ENCODE measurements at places on chromosomes 4 and X. TPM values are rescaled to one million over a fixed set of nuclear protein-coding genes. Genes with fewer than 3 reads are reported as not detected.
A peak's percentile ranks its signal among the peaks of the same experiment; 100 is the strongest.

DNA sequence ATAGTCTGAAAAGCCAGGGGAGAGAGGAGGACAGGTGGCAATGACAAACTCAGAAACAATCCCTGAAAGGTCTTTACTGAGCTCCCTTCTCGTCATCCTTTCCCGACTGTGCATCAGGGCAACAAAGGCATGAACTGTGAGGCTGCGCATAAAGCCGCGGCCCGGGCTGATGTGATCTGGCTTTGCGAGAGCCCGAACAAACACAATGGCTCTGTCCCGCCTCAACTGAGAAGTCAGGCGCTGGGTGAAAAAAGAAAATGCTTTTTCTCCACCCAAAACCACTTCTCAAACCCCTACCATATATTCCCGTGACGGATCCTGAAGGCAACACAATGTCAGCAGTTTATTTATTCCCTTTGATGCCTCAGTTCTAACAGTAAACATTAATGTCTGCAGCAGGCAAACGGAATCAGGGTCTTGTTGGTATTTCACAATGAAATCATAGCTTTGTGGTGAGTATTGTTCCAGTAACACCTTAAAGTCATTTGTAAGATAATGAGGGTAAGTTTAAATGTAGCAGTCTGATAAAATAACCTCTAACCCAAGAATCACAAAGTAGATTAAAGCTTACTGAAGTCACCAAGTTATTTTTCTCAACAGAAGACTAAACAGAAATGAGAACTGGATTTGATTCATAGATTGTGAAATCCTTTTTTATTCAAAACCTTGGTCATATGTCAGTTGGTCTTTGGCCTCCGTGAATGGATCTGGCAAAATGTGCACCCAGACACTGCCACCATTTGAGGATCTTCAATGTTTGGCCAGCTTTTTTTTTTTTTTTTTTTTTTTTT, 67.4 kb downstream of the APBB2 start:
- no peak overlapping the region for H3K4me3 ChIP-seq
- H3K4me1 ChIP-seq, result no peaks in the 10 kb centered on the region
- no peaks in the 10 kb centered on the region for H3K27me3 ChIP-seq
- H3K36me3 ChIP-seq, result no peaks in the 10 kb centered on the region

GRCh38 chrX:44996277-44996676, 123.3 kb downstream of the KDM6A start:
- H3K27ac ChIP-seq, result no peak overlapping the region
- H3K36me3 ChIP-seq, result peaks cover 20% of the 10 kb centered on the region
- no peaks in the 10 kb centered on the region for H3K27me3 ChIP-seq
- no peak overlapping the region for H3K4me3 ChIP-seq

DNA sequence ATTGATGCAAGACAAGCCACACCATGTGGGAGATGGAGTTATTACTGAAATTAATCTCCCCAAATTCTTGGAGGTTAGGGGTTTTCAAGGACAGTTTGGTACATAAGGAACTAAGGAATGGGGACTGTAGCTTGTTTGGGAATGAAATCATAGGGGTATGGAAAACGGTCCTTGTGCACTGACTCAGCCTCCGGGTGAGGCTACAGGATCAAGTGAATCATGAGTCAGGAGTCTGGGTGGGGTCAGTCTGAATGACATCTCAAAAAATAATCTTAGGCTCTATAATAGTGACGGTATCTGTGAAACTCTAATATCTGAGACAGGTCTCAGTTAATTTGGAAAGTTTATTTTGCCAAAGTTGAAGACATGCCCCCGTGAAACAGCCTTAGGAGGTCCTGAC, 128.5 kb upstream of the CYSLTR1 start:
- no peak overlapping the region for H3K27ac ChIP-seq
- peaks cover 2% of the 10 kb centered on the region for H3K36me3 ChIP-seq
- no peak overlapping the region for H3K4me3 ChIP-seq
- H3K27me3 ChIP-seq, result no peaks in the 10 kb centered on the region
- no peak for DNase-seq
- H3K4me1 ChIP-seq, result no peaks in the 10 kb centered on the region

- no peaks in the 10 kb centered on the region for H3K4me1 ChIP-seq
- no peaks in the 10 kb centered on the region for H3K36me3 ChIP-seq
- DNase-seq, result no peak
- H3K4me3 ChIP-seq, result no peak overlapping the region
Observed at GRCh38 chrX:108558217-108558616, 118.6 kb downstream of the COL4A5 start.

DNA sequence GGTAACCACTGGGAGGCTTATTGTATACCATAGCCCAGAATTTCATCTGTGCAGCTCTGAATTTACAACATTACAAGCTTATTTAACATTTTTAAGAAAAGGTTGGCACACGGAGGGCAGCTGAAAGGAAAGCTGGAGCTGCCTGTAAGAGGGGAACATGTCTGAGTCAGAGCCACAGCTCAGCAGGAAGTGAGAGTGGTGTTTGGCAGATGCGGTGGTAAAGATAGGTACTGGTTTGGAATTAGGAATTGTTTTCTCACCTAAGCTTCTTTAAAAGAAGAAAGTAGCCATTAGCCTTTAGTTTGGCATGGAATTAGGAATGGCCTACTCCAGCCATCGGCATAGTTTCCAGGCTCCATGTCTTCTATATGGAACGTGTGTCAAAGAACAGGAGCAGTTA, 172.5 kb upstream of the ANXA3 start:
- DNase-seq, result no peak
- no peak overlapping the region for H3K27ac ChIP-seq
- no peaks in the 10 kb centered on the region for H3K27me3 ChIP-seq
- no peak overlapping the region for H3K4me3 ChIP-seq
- no peaks in the 10 kb centered on the region for H3K36me3 ChIP-seq

GRCh38 chrX:290476-291166, 9.4 kb downstream of the PLCXD1 start:
- no peak for DNase-seq
- H3K27me3 ChIP-seq, result no peaks in the 10 kb centered on the region
- H3K4me3 ChIP-seq, result no peak overlapping the region
- H3K36me3 ChIP-seq, result peaks cover 4% of the 10 kb centered on the region

GLRA3 gene
- not detected for total RNA-seq

DNA sequence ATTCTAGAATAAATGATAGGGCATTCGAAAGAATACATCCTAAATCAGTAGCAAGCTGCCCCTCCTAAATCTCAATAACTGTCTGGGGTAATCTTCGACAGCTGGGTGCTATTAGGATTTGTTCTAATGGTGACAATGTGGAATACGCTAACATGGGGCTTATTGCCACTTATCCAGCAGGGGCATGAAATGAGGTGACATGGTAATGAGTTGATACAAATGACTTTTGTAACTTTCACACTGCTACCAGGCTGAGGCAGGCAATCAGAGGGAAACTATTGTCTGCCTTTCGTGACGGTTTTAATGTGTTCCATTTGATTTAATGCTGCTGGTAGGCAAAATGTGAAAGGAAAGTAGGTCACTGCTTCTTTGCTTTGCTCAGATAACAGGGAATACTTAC, 1047.4 kb upstream of the PABPC4L start:
- DNase-seq, result no peak
- H3K4me1 ChIP-seq, result no peaks in the 10 kb centered on the region
- no peaks in the 10 kb centered on the region for H3K36me3 ChIP-seq
- no peaks in the 10 kb centered on the region for H3K27me3 ChIP-seq
- H3K27ac ChIP-seq, result no peak overlapping the region
- H3K4me3 ChIP-seq, result no peak overlapping the region

GRCh38 chr4:176262243-176262642, 6.8 kb downstream of the ASB5 start:
- no peaks in the 10 kb centered on the region for H3K36me3 ChIP-seq
- H3K27ac ChIP-seq, result no peak overlapping the region
- H3K4me1 ChIP-seq, result no peaks in the 10 kb centered on the region
- no peak for DNase-seq

DNA sequence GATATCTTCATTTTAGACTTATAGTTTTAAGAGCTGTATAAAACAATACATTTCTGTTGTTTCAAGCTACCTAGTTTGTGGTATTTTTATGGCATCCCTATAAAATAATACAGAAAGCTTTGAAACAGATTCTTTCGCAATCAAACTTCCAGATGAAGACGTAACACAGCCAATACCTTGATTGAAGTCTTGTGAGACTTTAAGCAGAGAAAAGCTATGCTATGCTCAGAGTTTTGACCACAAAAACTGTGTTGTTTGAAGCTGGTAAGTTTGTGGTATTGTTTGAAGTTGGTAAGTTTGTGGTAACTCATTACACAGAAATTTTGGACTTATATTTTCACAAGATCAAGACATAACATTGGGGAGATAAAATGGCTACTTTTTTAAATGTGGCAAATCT, 201.8 kb upstream of the UGT8 start:
- no peaks in the 10 kb centered on the region for H3K27me3 ChIP-seq
- H3K4me3 ChIP-seq, result no peak overlapping the region
- H3K36me3 ChIP-seq, result no peaks in the 10 kb centered on the region
- DNase-seq, result no peak

DNA sequence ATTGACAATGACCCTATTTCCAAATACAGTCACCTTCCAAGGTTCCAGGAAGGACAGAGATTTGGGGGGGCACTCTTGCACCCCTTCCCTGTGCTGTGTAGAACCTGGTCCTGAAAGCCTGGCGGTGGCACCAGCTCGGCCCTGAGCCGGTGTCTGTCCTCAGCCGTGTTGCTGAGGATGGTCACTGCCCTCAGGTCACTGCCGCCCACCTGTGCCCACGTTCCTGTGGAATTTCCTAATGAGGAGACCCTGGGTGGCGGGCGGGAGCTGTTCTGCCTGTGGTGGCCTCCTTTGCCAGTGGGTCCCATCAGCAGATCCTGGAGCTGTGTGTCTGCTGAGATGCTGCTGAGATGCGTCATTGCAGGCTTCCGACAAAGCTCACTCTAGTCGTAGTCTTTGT, 32.9 kb downstream of the NELFA start:
- peaks cover 34% of the 10 kb centered on the region for H3K36me3 ChIP-seq
- no peak overlapping the region for H3K27ac ChIP-seq
- H3K27me3 ChIP-seq, result no peaks in the 10 kb centered on the region
- H3K4me1 ChIP-seq, result no peaks in the 10 kb centered on the region

DMD gene
- 4.6 TPM for total RNA-seq

DNA sequence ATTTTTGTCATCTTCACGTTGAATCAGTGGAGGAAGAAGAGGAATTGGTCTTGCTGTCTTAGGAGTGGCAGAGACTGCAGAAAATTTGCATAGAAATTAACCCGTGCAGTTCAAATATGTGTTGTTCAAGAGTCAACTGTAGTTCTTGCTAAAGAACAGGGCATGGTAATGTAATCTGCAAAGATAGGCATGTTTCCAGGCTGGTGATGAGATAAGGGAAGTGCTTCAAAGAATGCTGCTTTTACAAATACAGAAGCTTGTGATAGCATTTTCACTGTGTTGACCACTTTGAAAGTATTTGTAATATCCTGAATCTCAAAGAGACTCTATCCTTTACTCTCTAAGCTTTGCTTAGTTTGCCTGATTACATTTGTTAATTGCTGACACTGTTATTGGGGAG, 60.1 kb downstream of the PRRG1 start:
- no peak for DNase-seq
- H3K27ac ChIP-seq, result no peak overlapping the region
- no peaks in the 10 kb centered on the region for H3K36me3 ChIP-seq
- no peaks in the 10 kb centered on the region for H3K27me3 ChIP-seq
- no peaks in the 10 kb centered on the region for H3K4me1 ChIP-seq
- H3K4me3 ChIP-seq, result no peak overlapping the region

DNA sequence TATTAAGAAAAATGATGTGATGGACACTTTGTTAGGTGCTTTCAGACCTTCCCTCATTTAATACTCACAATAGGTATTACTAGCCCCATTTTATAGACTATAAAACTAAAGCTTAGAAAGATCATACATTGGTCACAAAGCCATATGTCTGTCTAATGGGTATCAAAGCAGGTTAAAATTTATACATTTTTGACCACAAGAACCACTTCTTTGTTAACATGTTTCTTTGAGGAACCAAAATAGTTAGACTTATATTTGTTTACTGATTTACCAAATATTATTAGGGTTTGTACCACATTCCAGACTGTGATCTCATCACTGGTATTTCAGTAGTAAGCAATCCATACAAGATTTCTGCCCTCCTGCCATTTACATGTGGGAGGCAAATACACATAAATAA, 363.3 kb downstream of the NAF1 start:
- H3K4me1 ChIP-seq, result no peaks in the 10 kb centered on the region
- no peak for DNase-seq
- H3K27ac ChIP-seq, result no peak overlapping the region
- H3K4me3 ChIP-seq, result no peak overlapping the region

- H3K27ac ChIP-seq, result no peak overlapping the region
- H3K4me3 ChIP-seq, result peak overlapping the region; percentile 89
- peaks cover 15% of the 10 kb centered on the region for H3K4me1 ChIP-seq
Observed at GRCh38 chr4:3291969-3292570, 751 bp upstream of the RGS12 start.

DNA sequence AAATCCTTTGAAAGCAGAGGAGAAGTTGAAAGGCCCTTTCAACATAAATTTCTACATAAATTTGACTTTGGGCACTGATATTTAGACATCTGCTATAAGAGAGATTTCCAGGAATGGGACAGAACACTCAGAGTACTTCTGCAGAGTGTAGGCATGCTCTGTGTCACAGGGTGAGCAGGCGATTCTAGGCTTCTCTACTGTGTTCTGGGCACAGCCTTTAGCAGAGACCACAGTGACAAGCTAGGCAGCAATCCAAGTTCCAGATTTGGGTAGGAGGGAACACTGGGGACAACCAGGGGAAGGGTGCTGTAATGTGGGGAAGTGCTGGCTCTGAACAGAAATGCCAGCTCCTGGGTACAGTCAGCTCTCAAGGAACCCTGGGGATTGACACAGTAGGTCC, 6.9 kb downstream of the MAGEA10 start:
- H3K4me3 ChIP-seq, result no peak overlapping the region
- H3K36me3 ChIP-seq, result no peaks in the 10 kb centered on the region
- peaks cover 31% of the 10 kb centered on the region for H3K27me3 ChIP-seq
- no peaks in the 10 kb centered on the region for H3K4me1 ChIP-seq
- H3K27ac ChIP-seq, result no peak overlapping the region

GRCh38 chr4:148787831-148788477, 345.7 kb upstream of the NR3C2 start:
- H3K4me3 ChIP-seq, result no peak overlapping the region
- H3K27me3 ChIP-seq, result no peaks in the 10 kb centered on the region
- no peaks in the 10 kb centered on the region for H3K4me1 ChIP-seq
- H3K27ac ChIP-seq, result no peak overlapping the region

DNA sequence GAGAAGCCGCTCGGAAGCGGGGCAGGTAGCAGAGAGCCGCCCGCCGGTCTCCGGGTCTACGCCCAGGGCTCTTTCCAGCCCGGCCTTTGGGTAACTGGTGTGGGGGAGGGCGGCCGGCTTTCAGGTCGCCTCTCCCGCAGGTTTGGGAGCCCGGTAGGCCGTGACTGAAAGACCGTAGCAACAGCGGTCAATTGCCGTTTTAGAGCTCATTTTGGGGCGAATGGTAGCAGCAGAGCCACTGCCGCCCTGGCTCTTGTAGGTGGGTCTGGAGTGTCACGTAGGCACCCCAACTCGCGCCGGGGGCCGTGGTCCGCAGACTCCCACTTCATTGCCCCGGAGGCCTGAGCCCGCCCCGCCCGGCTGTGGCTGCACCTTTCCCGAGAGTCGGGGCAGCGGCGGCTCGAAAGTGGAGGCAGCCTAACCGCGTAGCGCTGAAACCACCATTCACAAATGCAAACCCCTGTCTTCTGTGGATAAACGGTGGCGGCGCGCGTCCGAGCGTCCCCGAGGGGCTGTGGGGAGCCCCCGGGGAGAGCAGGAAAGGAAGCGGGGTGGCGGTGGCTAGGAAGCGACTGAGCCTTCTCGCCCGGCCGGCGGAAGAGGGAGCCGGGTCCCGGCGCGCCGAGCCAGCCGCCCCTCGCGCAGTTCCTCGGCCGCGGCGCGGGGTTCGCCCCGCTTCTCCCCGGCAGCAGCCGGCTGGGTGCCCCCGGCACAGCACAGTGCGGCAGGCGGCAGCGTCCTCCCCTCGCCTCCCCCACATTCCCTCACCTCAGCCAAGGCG, 2185.1 kb upstream of the TENM3 start:
- no peaks in the 10 kb centered on the region for H3K36me3 ChIP-seq
- peaks cover 47% of the 10 kb centered on the region for H3K27me3 ChIP-seq
- H3K4me1 ChIP-seq, result peaks cover 8% of the 10 kb centered on the region
- DNase-seq, result no peak
- H3K4me3 ChIP-seq, result peak overlapping the region; percentile 61

Measured in activated T-cell treated with anti-CD3 and anti-CD28 coated beads, Interleukin-2, amount 50 U/mL, for 72 hours (primary cell).